Stimulated activated CD8-positive, alpha-beta memory T cell treated with anti-CD3 and anti-CD28 coated beads, Interleukin-4, amount 100 ng/mL, for 24 hours (primary cell): ENCODE measurements at places on chromosomes 7 and 10.

DNA sequence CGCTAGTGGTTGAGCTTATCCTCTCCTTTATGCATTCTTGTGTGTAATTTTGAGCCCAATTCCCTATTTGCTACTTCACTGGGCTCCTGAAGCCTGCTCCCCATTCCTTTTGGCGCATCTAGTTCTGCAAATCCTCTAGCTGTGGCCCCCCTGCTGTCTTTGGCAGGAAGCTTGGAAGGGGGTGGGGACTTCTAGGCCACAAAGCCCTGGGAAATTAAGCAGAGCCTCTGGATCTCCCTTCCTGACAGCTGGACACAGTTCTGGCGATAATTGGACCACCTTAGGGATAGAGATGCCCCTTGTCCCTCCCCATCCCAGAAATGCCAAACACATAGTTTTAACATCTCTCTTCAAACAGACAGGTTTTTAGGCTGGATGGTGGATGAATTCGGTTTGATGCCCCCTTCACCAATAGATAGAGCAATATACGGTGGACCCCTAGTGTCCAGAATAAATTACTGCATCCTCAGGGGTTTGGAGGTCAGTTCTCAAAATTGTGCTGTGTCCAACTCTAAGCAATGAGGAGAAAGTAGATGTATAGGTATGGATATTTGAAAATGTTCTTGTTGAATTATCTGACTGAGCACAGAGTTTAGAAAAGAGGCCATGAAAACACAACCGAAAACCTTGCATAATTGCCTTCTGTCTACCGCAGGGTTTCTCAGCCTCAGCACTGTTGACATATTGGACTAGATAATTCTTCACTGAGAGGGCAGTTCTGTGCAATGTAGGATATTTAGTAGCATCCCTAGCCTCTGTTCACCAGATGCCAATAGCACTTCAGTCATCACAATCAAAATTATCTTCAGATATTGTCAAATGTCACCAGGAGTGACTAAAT is 75.5 kb downstream of the PAPSS2 start:
- DNase-seq = no peak

- DNase-seq = no peak
Observed at GRCh38 chr7:38844952-38845563, 63.9 kb downstream of the VPS41 start.

DNA sequence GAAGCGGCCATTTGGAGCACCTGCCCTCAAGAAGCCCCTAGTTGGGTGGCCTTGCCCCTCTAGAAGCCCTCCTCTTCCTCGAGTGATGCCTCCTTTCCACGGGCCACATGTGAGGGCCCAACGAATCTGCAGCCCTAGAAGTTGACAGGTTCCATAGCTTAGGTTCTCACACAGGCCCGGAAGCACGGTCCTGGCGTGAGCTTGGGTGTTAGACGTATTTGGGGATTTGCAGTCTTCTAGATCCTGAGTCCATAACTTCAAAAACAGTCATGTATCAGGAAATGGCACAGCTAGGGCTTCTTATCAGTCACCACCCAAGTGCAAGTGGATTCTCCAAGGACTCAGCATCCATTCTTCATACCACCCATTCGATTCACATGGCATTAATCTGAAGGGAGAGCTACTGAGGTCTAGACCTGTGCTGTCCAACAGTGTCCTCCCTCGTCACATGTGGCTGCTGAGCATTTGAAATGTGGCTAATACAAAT is 477 bp upstream of the FBXW4 start:
- no peak for DNase-seq

- no peak for DNase-seq
Observed at GRCh38 chr7:8258166-8258565, 3.8 kb downstream of the ICA1 start.

DNA sequence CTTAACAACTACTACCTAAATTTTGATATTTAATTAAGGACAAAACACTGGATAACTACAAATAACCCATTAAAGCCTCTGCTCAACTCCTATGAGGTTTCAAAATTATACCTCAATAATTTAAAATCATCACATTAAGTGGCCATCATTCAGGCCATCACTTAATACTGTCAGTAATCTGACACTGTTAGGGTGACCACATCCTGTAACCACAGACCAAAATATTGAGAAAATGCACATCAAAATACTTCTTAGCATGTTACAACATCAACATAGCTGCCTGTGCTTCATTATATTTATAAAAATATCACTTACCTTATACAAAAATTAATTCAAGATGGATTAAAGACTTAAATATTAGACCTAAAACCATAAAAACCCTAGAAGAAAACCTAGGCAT is 23.3 kb downstream of the SEM1 start:
- no peak for DNase-seq

GRCh38 chr10:78041170-78042057 is 7.8 kb downstream of the RPS24 start:
- no peak for DNase-seq

- no peak for DNase-seq
Observed at GRCh38 chr10:129825826-129826225, 138.2 kb downstream of the EBF3 start.
